ENCODE measurements at places on chromosomes 11 and 22.

- DNase-seq, result no peak
Observed at GRCh38 chr22:44112191-44112590, 68.5 kb upstream of the PARVG start.

GRCh38 chr11:64482588-64482987, 108.4 kb upstream of the SLC22A12 start:
- DNase-seq, result no peak

DNA sequence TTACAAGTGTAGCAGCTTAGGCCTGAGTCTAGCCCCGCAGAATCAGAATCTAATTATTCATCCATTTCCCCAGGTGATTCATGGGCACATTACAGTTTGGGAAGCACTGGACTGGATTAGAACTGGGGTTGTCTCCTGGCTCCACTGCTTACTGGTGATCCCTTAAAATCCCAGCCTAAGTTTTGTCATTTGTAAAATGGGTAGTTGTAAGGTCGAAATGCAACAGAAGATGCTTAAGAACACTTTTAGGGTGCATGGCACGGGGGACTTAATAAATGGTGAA, 1.3 kb downstream of the STX3 start:
- DNase-seq, result no peak

- no peak for DNase-seq
Observed at GRCh38 chr11:60316317-60316716, 10.7 kb upstream of the MS4A6E start.

- DNase-seq, result no peak
Observed at GRCh38 chr11:461626-462025, 11.5 kb downstream of the PTDSS2 start.

All from AG08396 (cell line).